Fibroblast of skin of back (primary cell): ENCODE measurements at places on chromosomes 5 and 9.
A peak's percentile ranks its signal among the peaks of the same experiment; 100 is the strongest.

DNA sequence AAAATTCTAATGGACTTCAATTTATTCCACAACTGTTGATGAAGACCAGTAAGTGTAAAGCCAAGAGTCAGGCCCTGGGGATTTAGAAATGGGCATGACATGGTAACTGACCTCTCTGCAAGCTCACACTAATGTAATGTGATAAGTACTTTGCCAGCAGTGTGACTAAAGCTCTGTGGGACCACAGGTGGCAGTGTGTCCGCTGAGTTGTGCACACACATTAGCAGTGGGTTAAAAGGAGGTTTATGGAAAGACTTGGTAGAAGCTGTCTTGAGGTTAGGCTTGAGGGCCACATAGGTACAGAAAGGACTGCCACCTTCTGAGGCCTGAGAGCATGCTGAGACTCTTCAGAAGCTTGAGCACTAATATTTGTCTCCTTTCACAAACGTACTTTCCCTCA lies 67.6 kb downstream of the UBAP1 start:
- DNase-seq = no peak

- DNase-seq = no peak
These were observed 157.9 kb downstream of the TRPM3 start for GRCh38 chr9:70963554-70963953.

- no peak for DNase-seq
These were observed 42.2 kb downstream of the OSMR start for GRCh38 chr5:38888041-38888440.

DNA sequence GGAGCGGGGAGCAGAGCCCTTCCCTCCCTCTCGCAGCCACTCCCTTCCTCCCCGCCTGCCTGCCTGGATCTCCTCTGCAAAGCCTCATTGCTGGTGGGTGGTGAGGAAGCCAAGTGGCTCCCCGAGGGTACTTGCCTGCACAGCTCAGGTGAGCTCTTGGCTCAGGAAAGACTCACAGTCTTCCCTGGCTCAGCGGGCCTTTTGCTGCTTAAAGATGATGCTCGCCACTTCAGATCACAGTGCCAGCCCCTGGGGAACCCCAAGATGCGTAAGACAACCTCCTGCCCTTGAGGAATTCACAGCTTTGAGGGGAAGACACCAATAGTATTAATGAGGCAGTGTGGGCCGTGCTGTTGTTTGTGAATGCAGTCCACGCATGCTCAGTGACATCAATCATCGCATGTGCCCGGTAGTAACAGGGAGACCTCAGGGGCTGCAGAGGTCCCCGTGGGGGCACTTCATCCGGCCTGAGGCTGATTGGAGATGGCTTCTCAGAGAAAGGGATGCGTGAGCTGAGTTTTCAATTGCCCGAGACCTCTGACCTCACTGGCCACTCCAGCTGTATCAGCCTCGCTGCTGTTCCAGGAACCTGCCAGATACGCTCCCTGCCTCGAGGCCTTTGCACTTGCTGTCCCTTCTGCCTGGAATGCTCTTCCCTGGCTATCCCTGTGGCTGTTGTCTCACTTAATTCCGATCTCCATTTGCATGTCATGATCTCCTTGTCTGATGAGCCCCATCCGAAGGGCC lies 36.8 kb downstream of the ERGIC1 start:
- no peak for DNase-seq

- DNase-seq = peak; percentile 22
These were observed 393.9 kb upstream of the C9orf72 start for GRCh38 chr9:27967210-27967609.

DNA sequence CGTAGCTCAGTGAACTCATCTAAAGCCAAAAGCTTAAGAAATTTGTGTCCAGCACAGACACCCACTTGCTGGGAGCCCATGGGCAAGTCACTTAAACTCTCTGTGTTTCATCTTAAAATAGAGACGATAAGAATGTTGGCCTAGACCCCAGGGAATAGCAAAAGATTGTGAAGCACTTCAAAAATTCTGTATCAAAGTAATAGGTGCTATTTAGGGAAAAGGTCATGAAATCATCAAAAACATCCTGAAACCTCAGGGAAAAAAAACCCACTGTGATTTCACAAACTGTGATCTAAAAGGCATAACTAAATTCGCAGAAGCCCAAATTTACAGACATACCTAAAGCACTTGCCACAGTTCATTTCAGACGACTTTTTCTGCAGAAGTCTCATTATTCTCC lies 278.3 kb downstream of the NR2F1-AS1 start:
- DNase-seq = no peak

DNA sequence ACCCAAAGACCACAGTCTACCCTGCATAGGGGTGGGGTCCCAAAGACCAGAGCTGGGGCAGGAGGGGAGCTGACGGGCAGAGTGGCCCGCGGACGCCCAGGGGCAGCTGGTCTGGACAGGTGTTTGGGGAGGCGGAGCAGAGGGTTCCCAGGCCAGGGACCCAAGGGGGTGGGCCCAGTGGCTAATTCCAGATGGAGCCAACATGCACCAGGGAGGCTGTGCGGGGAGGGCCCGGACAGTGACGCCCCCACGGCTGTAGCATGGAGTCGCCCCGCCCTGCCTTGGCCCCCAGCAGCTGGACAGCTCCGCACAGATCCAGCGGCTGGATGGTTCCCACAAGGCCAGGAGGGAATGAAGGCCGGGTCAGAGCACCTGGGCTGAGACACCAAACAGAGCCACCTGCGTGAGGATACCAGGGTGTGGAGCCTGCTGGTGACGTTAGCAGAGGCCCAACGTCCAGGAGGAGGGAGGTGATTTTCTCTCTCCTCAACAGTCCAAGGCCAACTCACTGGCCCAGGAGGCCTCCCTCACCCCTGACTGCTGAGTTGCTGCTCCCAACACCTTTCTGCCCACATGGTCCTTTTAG lies 55.3 kb upstream of the EGFL7 start:
- DNase-seq = no peak

GRCh38 chr5:141841378-141842180 lies 36.6 kb downstream of the PCDH1 start:
- DNase-seq = no peak

GRCh38 chr9:134494273-134494815 lies 147.3 kb upstream of the COL5A1 start:
- DNase-seq = no peak

GRCh38 chr5:31036411-31036810 lies 157.1 kb upstream of the CDH6 start:
- peak; percentile 81 for DNase-seq

- DNase-seq = no peak
These were observed 190.8 kb upstream of the RASA1 start for GRCh38 chr5:87076931-87077330.

- no peak for DNase-seq
These were observed 1982.2 kb upstream of the C9orf72 start for GRCh38 chr9:29555502-29555901.

DNA sequence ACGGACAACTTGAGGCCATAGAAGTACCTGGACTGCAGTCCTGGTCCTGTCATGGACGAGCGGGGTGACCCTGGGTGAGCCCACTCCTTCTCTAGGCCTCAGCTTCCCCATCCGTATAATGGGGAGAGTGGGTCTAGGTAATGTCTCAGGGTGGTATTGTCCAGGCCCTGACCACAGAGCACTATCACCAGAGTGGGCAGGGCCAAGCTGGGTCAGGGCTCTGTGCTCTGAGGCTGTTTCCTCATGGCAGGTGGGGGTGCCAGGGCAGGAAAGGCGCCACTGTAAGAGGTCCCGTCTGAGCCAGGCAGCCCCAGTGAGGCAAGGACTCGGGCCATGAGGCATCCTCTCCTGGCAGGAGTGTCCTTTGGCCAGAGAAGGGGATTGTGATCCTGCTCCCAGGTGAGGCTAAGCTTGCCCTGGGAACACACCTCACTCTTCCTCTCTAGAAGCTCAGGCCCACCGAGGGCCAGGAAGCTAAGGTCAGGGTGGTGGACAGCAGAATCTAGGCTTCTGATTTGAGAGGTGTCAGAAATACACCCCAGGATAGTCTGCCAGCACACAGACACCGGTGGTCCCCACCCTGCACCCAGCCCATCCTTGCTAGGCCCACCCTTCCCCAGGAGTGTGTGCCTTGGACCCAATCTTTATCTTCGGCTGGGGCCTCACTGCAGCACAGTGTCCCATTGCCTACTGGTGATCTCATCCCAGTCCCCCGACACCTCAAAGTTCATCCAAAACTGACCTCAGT lies 1.5 kb upstream of the MYOZ3 start:
- no peak for DNase-seq

DNA sequence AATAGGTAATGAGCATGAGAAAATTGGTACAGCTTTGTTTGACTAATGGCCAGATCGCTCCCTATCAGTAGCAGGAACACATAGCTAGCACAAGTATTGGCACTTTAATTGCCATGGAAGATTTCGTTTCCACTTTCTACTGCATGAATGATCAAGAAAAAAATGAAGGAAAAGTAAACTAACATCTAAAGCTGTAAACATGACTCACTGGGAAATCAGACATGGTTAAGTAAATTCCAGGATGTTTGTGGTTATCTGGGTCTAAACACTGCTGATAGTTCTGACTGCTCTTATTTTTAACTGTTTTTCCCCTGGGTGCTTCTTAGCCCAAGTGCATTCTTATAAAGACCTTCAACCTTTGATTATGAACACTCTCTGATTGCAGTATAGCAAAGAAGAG lies 388.9 kb downstream of the NR2F1-AS1 start:
- peak; percentile 90 for DNase-seq
